T47D (cell line): ENCODE measurements at places on chromosomes 5 and 9.

DNA sequence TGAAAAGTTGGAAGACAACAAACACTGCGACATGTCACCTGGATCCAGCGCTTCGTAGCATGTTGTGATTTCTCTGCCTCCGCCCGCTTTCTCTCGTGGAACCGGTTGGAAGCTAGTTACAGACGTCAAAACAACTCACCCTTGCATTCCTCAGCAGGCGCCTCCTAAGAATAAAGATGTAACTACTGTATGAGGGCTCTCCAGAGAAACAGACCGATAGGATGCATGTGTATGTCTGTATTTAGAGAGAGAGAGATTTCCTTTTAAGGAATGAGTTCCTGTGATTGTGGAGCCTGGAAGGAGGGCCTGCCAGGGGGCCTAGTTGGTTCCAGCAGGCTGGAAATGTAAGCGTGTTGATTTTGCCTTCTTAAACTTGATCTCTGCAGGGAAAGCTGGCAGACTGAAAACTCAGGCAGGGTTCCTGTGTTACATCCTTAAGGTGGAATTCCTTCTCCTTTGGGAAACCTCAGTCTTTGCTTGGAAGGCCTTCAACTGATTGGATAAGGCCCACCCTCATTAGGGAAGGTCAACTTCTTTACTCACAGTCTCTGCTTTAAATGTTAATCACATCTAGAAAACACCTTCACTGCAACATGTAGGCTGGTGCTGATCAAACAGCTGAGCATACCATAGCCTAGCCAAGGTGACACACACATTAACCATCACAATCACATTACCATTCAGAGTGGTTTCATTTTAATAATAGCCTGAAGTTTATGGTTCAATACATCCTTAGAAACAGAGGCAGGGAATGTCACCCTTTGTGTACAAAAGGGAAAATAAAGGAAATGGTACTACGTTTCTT, 163.8 kb downstream of the SYK start:
- no peak for DNase-seq

DNA sequence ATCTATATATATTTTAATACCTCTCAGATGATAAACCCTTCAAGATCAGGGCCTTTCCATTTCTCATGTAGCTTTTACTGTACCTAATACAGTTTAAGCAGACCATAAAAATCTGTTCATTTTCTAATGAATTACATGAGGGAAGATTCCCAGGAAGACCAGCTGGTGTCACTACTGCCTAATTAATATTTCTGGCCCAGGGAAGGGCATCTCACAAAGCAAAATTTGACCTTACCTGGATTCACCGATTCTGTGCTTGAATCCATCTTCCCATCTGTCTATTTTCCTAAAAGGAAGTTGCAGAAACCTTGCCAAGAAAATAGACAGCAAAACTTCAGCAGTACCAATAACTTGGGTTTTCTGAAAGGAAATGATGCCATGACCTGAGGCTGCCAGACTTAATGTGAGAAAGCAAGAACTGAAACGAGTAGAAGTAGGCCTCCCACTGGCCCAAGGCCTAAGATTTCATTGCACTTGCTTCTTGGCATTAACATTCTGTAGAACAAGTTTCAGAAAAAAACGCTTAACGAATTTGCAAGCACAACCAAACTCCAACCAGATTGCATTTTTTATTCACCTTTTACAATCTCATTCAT, 83.0 kb upstream of the GLIS3 start:
- no peak for DNase-seq

- DNase-seq, result peak; percentile 33
Observed at GRCh38 chr9:76658510-76659231, 105.6 kb upstream of the PCA3 start.

DNA sequence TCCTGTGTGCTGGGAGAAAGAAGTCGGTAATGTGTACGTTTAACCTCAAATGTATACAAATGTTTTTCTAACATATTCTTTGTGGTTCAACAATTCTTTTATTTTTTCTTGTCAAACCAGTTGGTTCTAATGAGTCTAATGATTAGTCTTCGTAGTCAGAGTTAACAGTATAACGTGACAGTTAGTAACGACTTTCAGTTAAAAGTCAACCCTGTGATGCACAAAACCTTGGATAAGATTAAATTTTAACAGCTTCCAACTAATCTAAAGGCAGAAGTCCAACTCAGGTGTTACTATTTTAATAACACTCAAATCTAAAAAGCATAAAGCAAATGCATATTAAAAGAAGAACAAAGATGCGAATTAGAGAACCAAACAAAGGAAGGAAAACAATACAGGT, 47.0 kb downstream of the SEMA6A start:
- no peak for DNase-seq

DNA sequence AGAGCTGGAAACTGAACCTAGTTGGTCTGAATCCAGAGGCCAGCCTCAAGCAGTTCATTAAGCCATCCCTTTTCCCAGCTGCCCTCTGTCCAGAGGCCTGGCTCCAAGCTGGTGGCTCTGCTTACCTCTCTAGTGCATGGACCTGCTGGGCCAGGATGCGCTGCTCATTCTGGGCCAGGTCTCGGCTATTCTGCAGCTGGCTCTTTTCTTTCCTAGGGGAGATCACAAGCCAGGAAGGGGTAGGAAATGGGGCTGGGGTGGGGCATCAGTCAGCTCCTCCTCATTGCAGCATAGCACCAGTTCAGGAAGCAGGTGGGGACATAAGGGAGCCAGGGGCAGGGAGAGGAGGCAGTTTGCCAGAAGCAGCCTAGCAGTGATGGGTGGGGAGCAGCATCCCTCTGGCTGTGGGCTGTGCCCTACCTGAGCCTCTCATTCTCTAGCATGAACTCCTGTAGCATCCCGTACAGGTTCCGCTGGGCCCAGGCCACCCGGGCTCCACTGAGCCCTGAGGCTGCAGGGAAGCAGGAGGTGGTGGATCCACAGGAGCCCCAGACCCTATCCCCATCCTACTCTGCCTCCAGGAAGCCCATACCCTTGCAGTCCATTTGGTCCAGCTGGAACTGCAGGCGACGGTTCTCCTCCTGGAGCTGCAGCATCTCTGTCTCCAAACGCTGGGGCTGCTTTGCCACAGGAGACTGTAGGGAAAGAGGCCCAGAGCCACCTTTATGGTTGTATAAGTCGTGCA, 5.2 kb downstream of the KIF12 start:
- no peak for DNase-seq

GRCh38 chr5:177966839-177967166, 29.2 kb downstream of the PROP1 start:
- no peak for DNase-seq

DNA sequence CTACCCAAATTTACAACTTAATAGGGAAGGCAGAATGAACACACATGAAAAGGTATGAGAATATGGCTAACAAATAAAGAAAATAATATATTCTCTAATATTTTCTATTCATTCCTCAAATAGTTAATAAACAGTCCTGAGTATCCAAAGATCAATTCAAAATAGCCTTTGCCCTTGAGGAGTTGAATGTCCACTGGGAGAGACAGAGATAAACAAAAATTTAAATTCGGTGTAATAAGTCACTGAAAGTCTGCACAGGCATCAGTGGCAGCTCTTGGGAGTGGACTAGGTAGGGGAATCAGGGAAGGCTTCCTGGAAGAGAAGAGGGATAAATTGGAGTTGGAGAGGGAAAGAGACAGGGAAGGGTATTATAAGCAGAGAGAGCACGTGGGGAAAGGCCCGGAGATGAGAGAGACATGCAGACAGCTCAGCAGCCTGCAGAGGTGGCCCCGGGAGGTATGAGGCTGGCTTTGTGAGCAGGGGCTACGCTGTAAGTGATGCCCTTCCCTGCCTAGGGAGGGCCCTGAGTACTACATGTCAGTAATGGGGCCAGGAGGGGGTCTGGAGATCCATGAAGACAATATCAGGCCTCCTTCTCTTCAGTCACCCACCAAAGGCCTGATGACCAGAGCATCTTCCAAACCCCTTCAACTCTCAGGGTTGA, 137.1 kb downstream of the PDE8B start:
- DNase-seq, result no peak

DNA sequence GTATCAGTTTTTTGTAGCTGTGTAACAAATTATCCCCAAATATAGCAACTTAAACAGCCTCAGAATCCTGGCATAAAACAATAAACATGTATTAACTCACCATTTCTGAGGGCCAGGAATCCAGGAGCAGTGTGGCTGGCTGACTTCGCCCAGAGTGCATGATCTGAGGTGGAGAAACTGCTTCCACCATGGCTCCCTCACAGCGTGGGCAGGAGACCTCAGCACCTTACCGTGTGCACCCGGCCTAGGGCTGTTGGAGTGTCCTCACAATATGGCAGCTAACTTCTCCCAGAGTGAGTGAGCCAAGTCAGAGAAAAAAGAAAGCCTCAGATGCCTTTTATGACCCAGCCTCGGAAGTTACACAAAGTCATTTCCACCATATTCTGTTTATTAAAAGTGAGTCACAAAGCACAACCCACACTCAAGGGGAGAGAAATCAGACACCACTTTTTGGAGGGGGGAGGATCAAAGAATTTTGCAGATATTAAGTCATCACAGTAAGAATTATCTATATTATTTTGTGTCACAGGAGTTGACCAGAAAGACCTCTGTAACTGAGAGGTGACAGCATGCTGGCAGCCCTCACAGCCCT, 59.6 kb downstream of the TSTD2 start:
- no peak for DNase-seq

GRCh38 chr5:122154491-122154890, 25.1 kb downstream of the ZNF474 start:
- DNase-seq, result no peak

- no peak for DNase-seq
Observed at GRCh38 chr9:133512253-133513213, 12.2 kb downstream of the MYMK start.

DNA sequence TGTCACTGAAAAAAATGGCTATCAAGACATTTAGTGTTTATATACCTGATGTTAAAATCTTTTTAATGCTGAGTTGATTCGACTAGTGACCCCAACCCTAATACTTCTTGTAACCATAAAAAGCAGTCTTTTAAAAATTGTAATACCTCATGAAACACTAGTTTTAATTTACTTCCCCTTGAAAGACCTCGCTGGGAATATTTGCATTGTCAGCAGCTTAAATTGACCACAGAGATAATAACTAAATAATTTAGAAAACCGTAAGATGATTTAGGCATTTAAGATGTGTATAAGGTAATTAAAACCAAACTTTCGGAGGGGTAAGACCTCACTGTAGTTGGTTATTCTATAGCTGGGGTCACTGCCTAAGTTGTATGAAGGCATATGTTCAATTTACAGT, 89.8 kb downstream of the FGF10 start:
- DNase-seq, result no peak

GRCh38 chr5:111892949-111893348, 136.0 kb upstream of the NREP start:
- no peak for DNase-seq

- DNase-seq, result no peak
Observed at GRCh38 chr9:86282979-86283535, 719 bp upstream of the ISCA1 start.

GRCh38 chr9:34623374-34624235, 3.3 kb upstream of the DCTN3 start:
- DNase-seq, result no peak

DNA sequence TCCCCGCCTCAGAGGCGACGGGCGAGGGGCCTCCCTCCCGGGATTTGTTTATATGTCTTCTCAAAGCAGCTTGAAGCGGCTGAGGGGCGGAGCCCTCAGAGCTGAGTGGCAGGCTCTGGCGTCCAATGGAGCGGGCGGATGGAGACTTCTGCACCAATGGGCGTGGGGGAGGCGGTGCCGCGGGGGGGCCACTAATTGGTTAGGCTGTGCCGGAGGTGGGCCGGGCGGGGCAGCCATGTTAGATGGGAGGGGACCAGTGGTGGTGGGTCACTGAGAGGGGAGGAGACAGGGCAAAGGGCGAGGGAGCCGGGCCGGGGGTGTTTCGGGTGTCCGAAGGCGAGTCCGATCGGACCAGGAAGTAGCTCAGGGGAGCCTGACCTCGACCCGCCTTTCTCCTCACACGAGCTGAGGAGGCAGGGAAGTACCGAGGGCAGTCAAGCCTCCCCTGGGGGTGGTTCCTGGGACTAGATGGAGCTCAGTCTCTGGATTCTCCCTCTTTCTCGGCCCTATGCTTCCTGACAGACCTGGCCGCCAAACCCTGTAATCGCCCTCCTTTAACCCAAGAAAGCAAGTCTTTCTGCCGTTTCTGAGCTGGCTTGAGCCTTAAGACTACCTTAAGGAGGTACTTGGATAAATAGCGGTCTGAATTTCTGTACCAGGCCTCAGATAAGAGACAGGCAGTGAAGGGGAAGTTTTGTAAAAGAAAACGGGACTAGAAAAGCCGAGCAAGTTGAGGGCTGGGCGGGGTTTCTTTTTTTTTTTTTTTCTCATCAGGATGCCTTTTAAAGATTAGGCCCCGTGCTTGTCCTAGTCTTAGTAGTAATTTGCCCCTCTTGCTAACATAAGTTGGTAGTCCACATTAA, 1.1 kb downstream of the CREBRF start:
- peak; percentile 99 for DNase-seq

GRCh38 chr5:157987259-157987658, 128.3 kb upstream of the CLINT1 start:
- DNase-seq, result no peak

DNA sequence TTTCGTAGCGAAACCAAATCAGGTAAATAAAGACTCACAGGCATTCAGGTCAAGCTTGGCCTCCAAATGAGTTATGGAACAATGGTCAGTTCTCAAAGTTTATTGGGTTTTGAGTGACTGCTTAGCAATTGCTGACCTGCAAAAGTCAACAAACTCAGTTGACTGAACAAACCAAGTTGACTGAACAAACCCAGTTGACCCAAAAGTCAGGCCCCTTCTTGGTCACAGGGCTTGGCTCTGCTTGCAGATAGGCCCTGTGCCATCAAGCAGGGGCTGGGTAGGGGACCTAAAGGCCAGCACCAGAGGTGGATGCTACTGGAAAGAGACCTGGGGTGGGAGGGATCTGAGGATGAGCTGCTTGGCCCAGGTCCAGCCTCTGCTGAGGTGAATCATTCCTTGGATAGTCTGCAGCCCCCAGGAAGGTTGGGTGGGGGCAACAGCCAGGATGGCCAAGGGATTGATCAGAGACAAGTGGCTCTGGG, 64.6 kb downstream of the GADD45G start:
- DNase-seq, result peak; percentile 62

- no peak for DNase-seq
Observed at GRCh38 chr5:178074266-178074952, 38.9 kb upstream of the N4BP3 start.

DNA sequence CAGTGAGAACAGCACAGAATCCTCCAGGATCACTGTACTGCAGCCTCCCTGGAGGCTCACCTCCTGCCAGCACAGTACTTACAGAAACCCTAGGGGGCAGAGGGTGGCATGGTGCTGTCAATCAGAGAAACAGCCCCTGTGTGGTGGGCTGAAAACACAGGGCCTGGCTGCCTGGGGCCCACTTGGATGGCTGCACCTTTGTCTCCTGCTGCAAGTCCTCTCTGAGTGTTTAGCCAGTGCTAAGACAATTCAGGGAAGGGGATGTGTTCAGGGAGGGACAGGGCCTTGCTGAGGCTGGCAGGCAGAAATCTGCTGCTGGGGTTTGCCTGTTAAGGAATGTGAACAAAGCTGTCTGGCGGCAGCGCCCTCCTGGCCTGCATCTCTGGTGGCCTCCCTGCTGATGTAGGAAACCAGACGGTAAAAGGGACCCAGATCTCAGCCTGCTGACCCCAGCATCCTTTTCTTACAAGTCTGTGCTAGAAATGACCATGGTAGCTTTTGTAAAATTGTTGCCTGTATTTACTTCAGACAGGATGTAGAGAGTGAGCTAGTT, 39.5 kb downstream of the PRRC2B start:
- DNase-seq, result no peak
